AG20443 (cell line): ENCODE measurements at places on chromosomes 2 and 18.

DNA sequence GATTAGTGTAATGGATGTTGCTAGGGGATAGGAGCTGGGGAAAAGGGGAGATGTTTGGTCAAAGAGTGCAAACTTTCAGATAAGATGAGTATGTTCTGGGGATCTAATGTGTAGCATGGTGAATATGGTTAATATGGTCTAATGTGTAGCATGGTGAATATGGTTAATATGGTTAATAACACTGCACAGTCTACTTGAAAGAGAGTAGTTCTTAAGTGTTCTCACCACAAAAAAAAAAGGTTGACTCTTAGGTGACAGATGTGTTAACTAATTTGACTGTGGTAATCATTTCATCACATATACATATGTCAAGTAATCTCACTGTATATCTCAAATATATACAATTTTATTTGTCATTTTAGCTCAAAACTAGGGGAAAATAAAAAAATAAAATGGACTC, 121.3 kb upstream of the CD226 start:
- no peak for DNase-seq

DNA sequence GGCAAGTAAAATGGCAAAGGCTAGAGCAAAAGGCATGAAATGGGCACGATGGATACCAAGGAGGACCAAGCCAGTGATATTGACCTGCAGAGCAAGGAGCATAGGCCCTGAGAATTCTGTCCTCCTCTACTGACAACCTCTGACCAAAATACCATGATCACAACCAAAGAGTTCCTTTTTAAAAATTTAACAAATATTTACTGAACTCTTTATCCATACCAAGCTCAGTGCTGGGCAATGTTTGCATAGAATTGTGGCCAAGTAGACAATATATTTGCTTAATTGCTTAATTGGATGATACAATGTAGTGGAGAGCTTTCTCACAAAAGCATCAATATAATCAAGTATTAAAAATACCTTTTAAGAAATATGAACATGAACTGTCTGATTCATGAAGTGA, 265.7 kb downstream of the ICOS start:
- no peak for DNase-seq

GRCh38 chr18:3458952-3459853, 9.2 kb downstream of the TGIF1 start:
- DNase-seq, result no peak

- DNase-seq, result no peak
These were observed 50.7 kb downstream of the AFTPH start for GRCh38 chr2:64574871-64575270.

- no peak for DNase-seq
These were observed 142.7 kb upstream of the GCFC2 start for GRCh38 chr2:75853436-75853835.

- no peak for DNase-seq
These were observed 364.5 kb downstream of the MTX2 start for GRCh38 chr2:176633754-176634153.

- DNase-seq, result no peak
These were observed 285.3 kb upstream of the ZSWIM2 start for GRCh38 chr2:187134306-187134705.

GRCh38 chr18:75066936-75067335, 142.0 kb downstream of the PTGR3 start:
- no peak for DNase-seq
